ENCODE measurements at places on chromosomes 7 and 10.

DNA sequence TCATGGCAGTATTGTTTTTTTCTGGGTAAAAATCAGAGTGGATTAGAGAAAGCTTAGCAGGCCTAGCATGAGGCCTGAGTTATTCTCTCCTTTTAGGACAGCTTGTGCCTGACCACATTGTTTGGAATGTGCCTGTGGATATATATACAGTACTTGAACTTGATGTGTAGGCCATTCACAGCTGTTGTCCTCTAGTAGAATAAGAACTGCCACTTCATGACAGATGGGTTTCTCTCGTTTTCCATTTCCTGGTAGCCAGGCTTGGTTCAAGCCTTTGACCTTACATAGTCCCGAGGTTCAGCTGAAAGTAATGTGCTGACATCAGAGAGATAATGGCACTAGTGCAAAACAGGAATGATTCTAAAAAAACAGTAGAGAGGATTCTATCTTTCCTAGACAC lies 473.9 kb downstream of the AUTS2 start:
- no peak for DNase-seq

DNA sequence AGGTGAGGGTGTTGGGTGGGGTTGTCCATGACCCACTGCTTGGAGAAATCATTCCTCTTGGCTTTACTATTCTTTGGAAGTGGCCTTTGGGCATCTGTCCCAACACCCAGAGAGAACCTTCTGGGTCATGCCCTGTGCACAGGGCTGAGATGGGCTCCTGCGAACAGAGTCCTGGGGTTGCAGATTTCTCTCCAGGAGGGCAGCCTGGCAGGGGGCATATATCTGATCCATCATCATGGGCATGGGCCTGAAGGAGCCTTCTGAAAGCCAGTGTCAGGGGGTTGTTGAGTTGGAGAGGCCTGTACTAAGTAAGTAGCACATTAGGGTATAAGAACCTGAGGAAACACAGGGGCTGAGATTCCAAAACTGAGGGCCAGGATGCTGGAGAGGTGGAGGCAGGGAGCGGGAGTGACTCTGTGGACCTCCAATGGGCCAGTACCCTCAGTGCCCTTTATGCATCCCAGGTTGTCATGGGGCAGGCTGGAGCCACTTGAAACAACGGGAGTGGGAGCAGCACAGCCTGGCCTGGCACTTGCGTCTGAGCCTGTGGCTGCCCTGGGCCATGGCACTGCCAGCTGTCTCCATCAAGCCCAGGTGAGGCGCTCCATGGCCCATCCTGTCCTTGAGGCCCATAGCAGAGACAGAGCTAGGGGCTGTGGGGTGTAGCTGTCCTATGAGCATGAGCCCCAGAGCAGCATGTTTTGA lies 203.7 kb downstream of the GRID1 start:
- no peak for DNase-seq

GRCh38 chr10:113006656-113007342 lies 56.8 kb downstream of the TCF7L2 start:
- DNase-seq, result no peak

DNA sequence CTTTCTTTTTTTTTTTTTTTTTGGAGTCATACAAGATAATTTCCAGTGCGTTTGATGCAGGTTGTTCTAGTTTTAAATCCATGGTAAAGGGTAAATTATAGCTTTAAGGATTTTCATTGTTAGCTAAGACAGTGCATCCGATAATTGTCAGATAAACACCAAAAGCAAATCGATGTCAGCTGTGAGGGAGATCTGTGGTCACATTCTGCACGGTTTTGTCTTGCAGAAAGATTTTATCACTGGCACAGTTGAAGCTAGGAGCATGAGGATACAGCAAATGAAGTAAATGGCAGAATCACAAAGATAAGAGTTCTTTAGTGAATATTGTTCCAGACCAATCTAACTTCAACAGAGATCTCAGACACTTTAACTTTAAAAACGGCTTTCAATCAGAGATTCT lies 648.8 kb upstream of the COBL start:
- no peak for DNase-seq

- DNase-seq, result no peak
Observed at GRCh38 chr7:73683788-73684693, 644 bp downstream of the BUD23 start.

- no peak for DNase-seq
Observed at GRCh38 chr10:28355376-28355775, 52.5 kb upstream of the MPP7 start.

DNA sequence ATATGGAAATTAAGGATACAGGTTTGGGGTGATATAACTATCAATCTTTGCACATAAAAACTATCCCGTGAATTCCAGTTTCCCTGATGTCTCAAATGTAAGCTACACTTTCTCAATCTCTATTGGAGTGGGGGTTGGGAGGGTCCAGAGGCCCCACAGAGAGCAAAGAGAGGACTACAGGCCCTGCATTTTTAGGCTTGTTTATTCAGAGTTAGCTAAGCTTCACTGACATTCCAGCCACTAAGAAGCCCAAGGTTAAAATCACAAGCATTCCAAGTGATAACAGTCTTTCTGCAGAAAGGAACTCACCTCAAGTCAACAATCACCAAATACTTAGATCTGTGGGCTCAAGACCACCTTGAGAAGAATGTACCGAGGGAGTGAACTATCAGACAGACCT lies 31.6 kb upstream of the LAMB1 start:
- DNase-seq, result no peak

GRCh38 chr7:44893710-44894234 lies 8.4 kb upstream of the PURB start:
- no peak for DNase-seq

GRCh38 chr10:125817337-125817946 lies 5.6 kb downstream of the UROS start:
- no peak for DNase-seq

GRCh38 chr10:121516093-121516865 lies 82.0 kb downstream of the FGFR2 start:
- DNase-seq, result no peak
